CD4-positive, alpha-beta T cell treated with Interleukin-10 for 1 hour (primary cell): ENCODE measurements at places on chromosomes 4 and X.

DNA sequence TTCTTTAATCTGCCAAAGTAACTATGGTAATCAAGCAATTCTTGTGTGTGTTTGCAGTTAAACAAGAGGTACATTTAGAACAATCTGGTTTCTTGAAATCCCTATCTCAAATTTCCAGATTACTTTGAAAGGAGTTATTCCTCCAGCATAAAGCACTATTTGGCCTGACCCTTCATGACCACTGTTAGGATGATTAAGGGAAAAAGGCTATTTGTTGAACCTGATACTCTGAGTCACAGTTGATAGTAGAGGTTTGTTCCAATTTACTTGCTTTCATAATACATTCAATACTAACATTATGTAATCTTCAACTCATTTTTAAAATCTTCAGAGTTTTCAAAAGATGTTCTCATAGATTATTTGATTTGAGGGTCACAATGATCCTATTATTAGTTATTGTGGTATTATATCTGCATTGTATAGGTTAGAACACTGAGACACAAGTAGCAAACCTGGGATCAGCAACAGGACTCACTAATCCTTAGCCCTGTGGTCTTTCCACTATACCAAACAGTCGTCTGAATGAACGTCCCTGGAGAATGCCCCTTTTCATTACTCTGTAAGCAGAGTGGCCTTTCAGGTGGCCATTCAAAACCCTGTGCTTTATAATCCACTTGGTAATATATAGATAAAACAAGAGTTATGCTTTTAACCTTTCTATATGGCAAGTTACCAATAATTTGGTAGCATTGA lies 8.1 kb upstream of the NDST4 start:
- DNase-seq: no peak

- no peak for DNase-seq
Observed at GRCh38 chr4:142156256-142156655, 519.9 kb downstream of the IL15 start.

DNA sequence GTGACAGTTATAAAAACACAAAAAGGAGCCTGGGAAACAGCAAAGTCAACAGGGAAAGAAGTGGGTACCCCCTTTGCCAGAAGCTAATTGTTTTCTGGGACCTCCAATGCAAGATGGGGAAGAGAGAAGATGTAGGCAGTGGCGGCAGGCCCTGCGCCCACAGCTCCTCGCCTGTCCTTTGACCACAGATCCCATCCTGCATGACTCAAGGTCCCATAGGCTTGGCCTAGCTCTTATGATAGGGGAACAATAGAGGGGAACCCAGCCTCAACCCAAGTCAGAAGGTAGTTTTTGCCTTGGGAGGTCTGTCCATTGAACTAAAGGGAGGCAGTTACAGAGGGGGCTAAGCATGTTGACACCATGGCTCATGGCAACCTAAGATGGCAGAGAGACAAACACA lies 14.2 kb downstream of the ZMYM3 start:
- no peak for DNase-seq

GRCh38 chrX:103585411-103586313 lies at the start of gene TCEAL4:
TCEAL4 (plus strand) TSS chrX:103585515; CDS start chrX:103586676, 1,161 bp downstream.
- peak; percentile 30 for DNase-seq

GRCh38 chr4:3320361-3321023 lies 27.7 kb downstream of the RGS12 start:
- no peak for DNase-seq

- DNase-seq: no peak
Observed at GRCh38 chr4:70908993-70909556, 6.9 kb downstream of the MOB1B start.

DNA sequence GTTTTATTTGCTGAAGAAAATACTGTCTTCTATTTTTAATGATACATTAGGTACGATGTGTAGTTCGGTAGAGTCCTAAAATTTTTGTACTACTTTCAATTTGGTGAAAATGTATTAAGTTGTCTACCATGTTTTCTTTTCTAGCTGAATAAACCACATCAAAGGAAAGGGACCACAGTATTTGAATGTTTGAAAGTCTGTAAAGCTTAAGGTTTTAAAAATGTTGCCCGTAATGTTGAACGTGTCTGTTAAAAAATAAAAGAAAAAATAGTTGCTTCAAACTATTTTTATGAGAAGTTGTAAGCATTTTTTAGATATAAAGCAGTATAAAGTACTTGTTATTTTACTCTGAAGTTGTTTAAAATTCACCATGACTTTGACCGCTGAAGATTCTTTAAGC lies 3.2 kb downstream of the CDKN2AIP start:
- DNase-seq: peak; percentile 28
